ENCODE measurements at places on chromosomes 16 and 17.

DNA sequence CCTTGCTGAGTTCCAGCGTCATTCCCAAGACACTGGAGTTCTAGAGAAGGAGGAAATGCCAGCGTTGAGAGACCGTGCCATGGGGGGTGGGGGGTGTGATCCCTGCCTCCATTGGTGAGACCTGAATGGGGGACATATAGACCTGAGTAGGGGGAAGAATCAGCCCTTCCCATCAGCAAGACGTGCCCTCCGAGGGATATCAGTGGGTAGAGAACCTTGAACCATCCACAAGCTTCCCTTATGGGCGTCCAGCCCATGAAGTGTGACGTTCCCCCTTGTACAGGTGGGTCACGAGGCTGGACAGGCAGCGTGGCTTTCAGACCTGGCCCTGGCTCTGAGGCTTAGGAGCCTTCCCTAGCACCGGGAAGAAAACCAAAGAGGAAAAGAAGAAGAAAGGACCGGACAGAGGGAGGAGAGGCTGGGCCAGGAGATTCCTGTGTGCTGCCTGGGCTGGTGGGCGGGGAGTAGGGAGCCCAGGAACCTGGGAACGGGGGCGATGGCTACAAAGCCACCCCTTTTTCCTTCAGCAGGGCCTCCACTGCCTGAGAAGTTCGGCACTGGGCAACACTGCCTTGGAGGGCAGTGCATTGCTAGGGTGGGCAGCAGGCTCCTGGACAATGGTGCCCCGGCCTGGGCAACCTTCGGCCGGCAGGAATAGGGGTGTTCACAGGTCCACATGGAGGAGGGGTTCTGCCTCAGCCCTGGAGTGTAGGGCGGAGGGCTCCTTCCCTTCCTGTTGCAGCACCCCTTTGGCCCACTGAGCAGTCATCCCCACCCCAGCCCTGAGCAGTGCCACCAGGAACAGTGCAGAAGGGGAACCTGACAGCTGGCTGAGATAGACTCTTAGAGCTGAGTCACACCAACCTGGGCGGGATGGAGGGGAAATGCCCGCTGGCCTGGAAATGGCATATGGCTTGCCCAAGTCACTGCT lies 7.2 kb downstream of the RAB11FIP4 start:
- DNase-seq: no peak

DNA sequence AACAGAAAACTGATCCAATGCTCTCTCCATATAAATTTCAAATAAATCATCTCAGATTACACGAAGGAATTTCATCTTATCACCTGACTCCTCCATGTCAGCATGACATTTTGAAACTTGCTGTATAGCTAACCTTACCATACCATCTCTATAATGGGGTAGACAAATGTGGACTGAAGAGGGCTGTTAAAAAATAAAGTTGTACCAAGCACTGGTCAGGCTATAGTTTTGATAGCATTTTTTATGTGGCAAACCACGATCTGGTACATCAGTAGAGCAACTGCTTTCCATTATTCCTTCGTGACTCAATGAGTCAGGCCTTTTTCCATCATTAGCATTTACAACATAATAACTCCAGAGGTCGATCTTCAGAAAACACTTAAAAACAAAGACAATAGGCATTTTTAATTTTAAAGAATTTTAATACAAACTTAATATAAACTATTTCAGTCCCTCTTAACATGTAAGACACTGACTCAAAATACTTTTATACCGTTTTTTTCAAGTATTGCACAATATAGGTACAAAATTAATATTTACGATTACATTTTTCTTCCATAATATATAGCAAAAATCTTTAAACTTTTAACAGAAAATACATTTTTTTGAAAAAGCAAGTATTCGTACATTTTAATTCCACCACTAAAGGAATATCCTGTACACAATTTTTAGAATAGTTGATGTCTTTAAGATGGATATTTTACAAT lies 4.2 kb downstream of the TOB1 start:
- DNase-seq: no peak

DNA sequence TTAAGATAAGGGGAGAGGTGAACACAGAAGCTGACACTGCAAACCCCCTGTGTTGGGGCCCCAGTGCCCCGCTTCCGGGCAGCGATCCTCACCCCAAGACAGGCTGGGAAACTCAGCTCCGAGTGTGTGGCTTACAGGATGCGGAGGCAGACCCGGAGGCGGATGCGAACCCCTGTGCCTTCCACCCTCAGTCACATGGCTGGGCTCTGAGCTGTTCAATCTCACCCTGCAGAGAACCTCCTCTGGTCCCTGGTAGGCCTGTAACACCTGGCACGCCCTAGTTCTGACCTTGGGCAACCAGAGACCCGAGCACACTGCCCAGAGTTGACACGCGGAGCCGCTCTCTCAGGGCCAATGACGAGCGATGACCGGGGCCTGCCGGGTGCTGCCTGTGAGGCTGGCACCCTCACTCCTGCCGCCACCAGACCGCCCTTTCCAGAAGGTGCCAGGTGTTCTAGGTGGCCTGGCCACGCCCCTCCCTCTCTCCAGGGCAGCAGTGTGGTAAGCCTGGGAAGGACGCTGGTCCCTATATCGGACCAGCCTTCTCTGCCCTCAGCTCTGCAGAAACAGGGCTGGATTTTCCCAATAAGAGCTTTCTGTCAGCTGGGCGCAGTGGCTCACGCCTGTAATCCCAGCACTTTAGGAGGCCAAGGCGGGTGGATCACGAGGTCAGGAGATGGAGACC lies 23.3 kb downstream of the MEAK7 start:
- no peak for DNase-seq

GRCh38 chr17:2943981-2944380 lies 119.4 kb downstream of the OR1D5 start:
- no peak for DNase-seq

DNA sequence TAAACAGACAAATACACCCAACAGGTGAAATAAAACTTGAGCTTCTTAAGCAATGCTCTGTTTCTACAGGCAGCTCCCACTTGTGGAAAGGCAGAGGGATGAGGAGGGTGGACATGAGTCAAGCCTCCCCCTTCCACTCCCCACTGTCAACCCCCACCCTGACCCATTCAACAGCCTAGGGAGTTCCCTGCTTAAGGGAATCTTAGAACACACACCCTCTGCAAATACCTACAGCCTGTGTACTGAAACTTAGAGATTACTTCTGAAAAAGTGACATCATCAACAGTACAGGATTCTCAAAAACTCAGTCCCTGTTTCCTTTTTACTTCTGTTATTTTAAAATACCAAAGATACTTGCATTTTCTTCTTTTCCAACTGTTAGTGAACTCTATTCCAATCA lies 345.4 kb downstream of the SOX9 start:
- DNase-seq: no peak

- DNase-seq: no peak
Measured at GRCh38 chr17:81129289-81129688, 36.0 kb upstream of the PVALEF start.

DNA sequence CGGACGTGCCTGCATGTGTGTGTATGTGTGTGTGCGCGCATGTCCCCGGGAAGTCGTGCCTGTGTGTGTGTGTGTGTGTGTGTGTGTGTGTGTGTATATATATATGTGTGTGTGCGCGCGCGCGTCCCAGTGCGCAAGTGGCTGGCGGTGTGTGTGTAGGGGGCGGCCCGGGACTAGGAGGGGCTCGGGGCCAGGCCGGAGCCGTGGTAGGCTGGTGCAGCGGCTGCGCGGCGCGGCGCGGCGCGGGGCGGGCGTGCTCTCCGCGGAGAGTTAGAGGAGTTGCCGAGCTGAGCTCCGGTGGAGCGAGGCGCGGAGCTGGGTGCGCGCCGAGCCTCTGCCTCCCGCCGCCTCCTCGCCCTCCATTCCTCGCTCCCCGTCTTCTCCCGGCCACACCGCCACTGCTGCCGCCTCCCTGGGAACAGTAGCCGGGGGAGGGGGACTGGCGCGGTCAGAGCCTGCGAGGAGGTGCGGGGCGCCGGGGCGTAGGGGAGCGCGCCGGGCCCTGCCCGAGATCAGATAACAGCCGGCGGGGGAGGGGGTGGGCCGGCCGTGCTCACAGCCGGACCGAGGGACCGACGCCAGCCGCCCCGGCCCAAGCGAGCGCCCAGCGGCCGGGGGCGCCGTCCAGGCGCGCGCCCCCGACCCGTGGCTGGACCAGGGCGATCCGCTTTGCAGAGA lies at the start of gene KCNJ12:
TSS of gene KCNJ12 (plus strand) at position 277 of the 678 bp plus-strand sequence. CDS start 38,986 bp downstream, outside the sequence.
- DNase-seq: no peak
